ENCODE measurements at places on chromosomes 2 and 18.

DNA sequence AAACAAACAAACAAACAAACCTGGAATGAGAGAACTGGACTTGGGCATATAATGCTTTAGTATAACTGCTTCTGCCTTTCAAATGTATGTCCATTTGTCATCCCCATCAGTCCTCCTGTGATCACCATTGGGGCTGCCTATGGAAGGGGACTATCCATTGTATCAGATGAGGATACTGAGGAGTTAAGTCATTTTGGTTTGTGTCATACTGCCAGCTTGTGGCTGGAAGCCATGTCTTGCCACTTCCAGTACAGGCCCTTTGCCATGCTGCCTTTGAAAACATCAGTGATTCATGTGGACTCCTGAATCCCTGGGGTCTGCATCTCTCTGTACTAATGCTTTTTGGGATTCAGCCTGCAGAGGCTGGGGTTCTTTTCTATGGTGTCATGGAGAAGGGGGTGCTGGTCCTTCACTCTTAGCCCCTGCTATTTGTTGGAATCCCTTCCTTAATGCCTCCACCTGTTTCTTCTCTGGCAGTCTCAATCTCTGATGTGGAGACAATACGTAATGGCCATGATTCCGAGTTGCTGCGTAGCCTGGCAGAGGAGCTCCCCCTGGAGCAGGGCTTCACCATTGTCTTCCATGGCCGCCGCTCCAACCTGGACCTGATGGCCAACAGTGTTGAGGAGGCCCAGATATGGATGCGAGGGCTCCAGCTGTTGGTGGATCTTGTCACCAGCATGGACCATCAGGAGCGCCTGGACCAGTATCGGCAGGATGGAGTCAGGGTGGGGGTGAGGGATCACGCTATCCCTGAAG lies 10.6 kb downstream of the PLCD4 start:
- no peak for DNase-seq

- no peak for DNase-seq
These were observed 260.5 kb downstream of the DYSF start for GRCh38 chr2:71713581-71714580.

DNA sequence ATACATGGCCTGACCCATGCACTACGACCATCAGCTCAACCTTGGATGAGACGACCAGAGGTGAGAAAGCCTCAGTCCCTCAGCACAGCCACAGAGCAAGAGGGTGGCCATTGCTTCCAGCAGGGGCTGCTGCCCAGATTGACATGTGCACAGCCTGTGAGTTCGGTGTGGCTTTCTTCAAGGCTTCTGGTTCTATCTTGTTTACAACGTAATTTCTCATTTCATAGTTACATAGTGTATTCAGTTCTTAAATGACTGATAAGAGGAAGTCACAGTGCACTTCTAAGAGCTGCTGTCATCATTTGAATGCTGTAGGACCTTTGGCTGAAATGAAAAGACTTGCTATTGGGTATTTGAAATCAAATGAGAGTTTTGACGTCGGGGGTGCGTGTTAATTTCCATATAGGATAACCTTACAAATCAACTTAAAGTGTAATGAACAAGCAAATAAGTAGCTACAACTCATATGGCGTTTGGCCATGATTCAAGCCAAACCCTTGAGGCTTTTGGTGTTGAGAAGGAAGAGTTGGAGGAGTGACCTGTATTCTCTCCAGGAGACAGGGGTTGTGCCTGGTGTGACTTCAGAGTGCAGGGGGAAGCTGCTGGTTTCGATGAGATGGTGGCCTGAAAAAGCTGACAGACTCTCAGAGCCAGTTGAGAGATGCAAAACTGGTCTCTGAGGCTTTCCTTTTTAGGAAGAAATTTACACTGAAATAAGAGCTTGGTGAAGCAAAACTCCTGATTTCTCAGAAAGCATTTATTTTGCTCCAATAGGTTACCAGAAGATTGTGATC lies 51.0 kb downstream of the TSHZ1 start:
- DNase-seq = no peak

- DNase-seq = no peak
These were observed 7.7 kb upstream of the SATB2 start for GRCh38 chr2:199465390-199465789.

DNA sequence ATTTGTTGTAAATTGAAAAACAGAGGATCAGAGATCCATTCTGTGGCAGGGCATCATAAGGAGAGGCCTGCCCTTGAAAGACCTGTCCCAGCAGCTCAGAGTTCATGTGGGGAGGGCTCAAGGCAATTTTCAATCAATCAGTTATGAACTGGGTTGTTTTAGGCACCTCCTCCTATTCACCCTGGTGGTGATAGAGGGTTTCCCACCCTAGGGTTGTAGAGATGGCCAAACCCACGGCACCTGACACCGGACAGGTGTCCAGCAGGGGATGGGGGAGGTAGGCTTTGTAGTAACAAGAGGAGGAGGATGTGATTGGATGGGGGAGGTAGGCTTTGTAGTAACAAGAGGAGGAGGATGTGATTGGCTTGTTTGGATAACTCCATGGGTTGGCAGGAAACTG lies 205.7 kb downstream of the SOCS6 start:
- no peak for DNase-seq

GRCh38 chr18:76903386-76903785 lies 81.0 kb downstream of the ZNF236 start:
- no peak for DNase-seq

DNA sequence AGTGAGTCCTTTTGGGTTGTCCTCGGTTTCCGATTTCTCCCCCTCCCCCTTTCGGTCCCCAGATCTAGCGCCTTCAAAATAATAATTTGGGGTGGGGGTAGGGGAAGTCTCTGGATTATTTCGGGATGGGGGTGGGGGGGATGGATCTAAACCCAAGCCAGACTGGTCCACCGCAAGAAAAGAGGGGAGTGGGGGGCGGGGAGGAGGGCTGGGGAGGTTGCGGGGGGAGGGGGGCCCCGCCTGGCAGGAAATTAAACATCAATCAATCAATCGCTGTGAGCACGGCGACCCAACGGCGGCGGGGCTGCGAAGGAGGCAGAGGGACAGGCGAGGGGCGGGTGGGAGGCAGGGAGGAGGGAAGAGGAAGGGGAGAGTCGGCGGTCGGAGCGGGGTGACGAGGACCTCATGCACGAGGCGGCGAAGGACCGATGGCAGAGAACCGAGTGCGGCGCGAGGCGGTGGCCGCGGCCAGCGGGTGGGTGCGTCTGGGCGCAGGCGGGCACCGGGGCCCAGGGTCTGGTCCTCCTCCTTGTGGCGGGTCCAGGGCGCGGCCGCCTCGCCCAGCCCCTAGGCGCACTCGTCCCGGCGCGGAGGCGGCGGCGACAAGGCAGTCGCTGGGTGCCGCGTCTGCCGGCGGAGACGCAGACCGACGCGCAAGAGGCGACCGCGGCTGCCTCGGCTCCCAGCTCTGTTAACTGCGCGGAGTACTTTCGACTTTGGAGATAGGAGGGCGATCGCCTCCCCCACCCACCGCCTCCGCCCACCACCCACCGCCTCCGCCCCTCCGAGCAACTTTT lies 468 bp upstream of the SATB2 start:
- DNase-seq = no peak

DNA sequence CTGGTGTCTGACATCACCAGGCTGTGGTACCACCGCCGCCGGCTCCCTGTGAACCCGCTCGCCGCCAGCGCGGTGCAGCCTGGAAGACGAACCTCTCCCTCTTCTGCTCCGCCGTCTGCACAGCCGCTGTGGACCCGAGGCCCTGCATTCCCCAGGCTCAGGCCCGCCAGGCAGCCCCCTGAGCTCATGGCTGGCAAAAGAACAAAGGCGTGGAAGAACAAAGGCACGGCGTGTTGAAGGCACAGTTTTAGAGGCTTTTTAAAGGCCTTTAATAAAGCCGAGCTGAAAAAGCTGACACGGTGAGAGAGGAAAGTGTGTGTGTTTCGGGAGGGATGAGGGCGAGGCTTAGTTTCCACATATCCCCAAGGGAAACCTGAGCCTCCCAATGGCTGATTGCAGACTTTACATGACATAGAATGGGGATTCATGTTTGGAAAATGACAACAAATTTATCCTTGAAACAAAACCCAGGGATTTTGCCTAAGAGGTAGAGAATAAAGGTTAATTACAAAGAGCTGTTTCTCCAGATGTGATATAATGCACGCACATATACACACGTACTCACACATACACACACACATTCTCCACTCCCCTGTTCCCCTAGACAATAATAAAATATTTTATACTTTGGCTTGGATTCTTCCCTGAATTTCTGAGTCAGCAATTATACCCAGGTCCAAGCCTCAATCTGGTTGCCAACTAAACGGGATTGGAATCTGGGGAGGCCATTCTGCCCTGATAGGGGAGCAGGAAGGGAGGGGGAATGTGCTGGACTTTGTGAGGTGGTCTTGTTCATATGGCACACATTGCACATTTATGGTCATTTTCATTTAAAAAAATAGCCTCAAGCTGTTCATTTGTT lies 39.7 kb downstream of the RFX8 start:
- no peak for DNase-seq

- DNase-seq = no peak
These were observed 69.9 kb downstream of the PLEKHM3 start for GRCh38 chr2:207955456-207955855.

DNA sequence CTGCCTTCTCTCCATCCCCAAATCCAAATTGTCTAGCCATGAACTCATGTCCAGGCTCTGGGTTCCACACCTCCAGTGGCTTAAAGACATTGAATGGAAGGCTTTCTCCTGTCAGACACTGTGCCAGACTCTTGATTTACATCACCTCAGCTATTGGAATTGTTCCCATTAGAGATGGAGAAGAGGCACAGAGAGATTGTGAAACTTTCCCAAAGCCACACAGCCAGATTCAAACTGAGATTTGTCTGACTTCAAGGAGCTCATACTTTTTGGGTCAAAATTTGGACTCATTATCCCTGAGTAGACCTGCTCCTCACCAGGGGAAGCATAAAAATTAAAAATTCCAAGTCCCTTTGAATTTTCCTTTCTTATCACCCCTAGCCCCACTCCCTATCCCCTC lies 18.9 kb upstream of the MYO3B start:
- DNase-seq = no peak

DNA sequence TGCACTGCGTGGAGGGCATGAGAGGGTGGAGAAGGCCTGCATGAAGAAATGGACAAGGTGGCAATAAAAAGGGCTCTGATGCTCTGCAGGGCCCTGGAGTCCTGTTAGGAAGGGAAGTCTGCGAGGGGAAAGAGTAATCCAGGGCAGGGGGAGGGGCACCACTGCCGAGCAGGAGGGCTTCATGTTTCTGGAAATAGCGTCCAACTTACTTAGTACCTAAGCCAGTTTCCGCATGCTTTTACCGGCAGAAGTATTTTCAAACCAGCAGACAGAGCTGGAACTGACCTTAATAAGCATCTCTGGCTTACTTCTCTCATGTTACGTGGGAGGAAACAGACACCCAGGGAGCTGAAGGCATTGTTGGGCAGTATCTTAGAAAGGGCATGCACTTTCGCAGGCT lies 156.7 kb downstream of the GALNT14 start:
- no peak for DNase-seq

DNA sequence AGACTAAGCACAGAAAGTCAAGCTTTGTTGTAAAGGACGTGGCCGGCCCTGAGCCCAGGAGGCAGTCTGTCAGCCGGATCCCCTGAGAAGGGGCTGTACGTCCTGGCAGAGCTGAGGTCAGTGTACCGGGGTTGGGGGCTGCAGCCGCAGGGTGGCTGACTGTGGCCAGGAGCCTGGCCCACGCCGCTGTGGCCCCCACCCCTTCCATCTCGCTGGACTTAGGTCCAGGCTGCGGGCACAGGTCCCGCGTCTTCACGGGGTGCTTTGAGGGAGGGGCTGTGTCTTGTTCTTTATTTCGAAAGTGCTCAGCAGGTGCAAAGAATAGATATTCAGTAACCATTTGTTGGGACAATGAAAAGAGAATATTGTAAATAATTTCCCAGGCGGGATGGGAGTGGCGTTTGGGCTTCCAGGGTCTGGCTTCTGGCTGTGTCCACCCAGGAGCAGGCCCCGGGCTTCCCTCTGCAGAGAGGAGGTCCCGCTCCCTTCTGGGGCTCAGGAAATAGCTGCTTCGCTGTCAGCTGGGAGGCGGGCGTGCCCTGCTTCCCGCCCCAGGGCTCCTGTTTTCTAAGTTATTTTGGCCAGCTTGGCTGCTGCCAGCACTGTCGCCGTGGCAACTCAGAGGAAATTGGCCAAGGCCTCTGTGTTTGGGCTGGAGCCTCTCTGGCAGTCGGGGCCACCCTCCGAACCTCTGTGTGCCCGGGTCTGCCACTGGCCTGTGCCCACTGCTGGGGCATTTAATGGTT lies 7.4 kb downstream of the NFATC1 start:
- no peak for DNase-seq

GRCh38 chr2:173523497-173523896 lies 168.8 kb downstream of the CDCA7 start:
- no peak for DNase-seq

DNA sequence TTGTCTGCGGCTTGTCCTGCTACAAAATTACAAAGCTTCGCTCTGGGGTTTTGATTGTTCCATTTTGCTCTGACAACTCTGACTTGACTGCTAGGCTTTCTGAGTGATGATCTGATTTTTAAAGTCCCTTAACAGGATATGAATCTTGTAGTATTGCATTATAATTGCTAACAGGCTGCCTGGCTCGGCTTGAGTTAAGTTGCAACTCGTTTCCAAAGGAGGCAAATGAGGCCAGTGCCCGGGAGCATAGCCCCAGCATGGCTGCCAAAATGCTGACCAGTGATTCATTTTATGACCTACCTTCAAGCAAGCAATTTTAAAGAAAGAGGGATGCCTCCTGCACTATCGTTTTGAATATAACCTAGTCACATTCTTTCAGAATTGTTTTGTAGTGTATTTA lies 135.4 kb downstream of the COL6A3 start:
- DNase-seq = no peak

DNA sequence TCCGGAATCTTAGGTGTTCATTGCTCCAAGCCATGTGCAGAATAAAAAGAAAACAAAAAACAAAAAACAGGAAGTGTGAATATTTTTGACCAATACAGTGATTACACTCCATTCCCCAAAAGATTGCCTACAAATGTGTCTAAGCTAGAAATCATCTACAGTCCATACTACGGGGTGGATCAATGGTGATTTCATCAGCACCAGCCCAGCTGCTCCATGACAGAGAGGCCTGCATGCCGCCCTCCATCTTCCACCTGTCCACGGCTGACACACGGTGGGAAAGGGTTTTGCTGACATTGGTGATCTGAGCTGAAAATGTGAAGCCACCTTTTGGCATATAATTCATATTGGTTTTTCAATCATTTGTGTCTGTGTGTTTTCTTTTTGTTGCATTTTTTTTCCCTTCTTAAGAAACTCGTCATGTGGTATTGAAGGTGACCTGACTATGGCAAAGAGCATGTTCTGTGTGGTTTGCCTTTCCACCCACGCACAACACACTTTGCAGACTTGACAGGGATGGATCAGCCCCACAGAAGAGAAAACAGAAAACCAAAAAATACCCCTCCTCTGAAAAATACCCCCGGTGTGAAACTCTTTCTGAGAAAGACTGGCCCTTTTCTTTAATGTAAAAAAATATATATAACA lies 533.1 kb downstream of the RNF144A start:
- peak; percentile 37 for DNase-seq

GRCh38 chr2:215371915-215372897 lies 60.3 kb downstream of the ATIC start:
- no peak for DNase-seq

DNA sequence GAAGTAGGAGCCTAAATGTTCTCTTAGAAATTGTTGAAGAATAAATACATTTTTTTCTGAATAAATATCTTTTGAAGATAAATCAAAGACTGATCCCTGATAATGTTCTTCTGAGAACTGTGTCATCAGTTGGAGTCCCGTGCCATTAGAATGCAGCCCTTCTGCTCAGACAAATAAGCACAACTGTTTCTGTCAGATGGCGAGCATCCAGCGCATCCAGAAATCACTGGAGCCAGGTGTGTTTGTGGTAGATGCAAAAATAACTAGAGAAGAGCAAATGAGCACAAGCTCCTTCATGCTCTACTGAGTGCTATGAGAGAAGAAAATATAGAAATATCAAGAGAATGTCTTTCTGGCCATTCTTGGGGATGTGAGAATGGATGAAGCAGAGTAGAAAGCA lies 573.7 kb downstream of the THSD7B start:
- no peak for DNase-seq

Measured in activated T-helper 9 cell treated with anti-CD3 and anti-CD28 coated beads, Interleukin-2, amount 50 U/mL, for 16 hours (primary cell).